ENCODE measurements at places on chromosomes 3 and 15.

- DNase-seq = no peak
These were observed 229.5 kb downstream of the CHL1 start for GRCh38 chr3:426072-426471.

GRCh38 chr3:100069472-100069871 lies 44.8 kb downstream of the FILIP1L start:
- DNase-seq = no peak

GRCh38 chr3:535566-536416 lies 339.2 kb downstream of the CHL1 start:
- peak; percentile 18 for DNase-seq

- peak; percentile 24 for DNase-seq
These were observed 170.4 kb downstream of the FHIT start for GRCh38 chr3:61080737-61081445.

- DNase-seq = no peak
These were observed 52.5 kb upstream of the ATP2B2 start for GRCh38 chr3:10557781-10558373.

- no peak for DNase-seq
These were observed 7.3 kb upstream of the RTP3 start for GRCh38 chr3:46490338-46491084.

DNA sequence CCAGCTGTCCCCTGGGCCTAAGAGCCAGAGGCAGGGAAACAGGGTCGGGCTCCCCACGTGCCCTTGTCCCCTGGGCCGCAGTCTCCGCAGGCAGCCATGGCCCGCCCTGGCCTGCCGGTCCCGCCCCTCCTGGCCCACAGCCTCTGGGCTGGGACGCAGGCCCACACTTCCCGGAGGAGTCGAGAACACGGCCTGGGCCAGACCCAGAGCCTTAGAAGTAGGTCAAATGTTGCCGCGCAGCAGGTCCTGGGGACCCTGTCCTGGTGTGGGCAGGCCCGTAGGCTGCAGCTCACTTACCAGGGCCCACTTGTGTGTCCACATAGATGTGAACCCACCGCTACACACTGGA lies 4.3 kb upstream of the MYL3 start:
- DNase-seq = no peak

DNA sequence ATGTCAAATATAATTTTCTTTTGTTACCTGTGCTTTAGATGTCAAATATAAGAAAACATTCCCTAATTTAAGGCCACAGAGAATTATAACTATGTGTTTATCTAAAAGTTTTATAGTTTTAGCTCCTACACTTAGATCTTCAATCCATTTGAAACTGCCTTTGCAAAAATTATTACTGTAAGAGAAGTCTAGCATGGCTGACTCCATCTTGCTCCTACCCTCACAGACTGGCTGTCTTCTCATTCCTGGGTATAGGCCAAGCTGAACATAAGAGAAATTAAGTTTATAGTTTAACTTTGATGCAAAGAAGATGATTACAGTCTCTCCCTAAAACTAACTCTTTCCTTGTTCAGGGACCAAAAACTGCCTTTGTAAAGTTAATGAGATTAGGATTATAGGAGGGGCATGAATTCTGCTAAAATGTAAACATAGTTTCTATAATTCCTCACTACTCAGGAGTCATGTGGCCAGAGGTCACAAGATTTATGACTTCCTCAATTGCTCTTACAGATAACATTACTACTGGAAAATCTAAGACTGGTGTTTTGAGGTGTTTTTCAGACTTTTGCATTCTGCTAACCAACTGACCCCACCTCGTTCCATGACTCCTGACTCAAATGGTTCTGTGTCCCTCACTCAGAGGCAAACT lies 184.0 kb downstream of the BCHE start:
- DNase-seq = no peak

DNA sequence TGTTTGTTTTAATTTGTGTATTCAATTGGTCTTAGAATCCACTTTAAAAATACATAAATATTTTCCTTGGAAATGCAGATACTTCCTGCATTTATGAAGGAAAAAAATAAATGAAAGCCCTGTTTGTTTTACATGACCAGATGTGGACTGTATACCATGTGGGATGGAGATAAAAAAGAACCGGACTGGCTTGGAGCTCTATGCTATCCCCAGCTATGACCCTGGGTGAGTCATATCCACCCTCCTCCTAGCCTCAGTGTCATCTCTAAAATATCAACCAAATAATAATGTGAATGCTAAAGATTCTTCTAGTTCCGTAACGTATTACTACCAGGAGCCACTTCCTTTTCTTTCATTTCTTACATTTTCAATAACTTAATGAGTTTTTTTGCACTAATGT lies 44.5 kb upstream of the PDZRN3 start:
- no peak for DNase-seq

- no peak for DNase-seq
These were observed 1.4 kb downstream of the PSMD6 start for GRCh38 chr3:64021922-64022321.

- DNase-seq = peak; percentile 65
These were observed 124.8 kb downstream of the SV2B start for GRCh38 chr15:91224755-91225380.

DNA sequence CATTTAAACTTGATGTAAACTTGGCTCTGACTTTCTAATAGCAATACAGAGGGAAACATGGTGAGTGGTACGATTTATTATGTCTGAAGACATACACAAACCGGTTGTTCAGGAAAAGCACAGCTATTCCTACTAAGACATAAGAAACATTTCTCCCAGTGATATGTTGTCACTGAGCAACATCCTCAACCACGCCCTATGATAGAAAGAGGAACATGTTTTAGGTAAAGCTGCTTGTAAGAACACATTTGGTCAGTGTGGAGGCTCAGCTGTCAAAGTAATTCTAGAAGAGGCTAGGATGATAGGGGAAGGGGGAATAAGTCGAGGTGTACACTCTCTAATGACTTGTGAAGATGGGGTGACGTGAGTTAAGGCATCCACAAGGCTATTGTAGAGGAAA lies 42.7 kb upstream of the B3GNT5 start:
- no peak for DNase-seq

GRCh38 chr3:150345021-150345538 lies 63.0 kb upstream of the TSC22D2 start:
- DNase-seq = no peak

- DNase-seq = no peak
These were observed 523.6 kb upstream of the MCTP2 start for GRCh38 chr15:93707751-93708150.

DNA sequence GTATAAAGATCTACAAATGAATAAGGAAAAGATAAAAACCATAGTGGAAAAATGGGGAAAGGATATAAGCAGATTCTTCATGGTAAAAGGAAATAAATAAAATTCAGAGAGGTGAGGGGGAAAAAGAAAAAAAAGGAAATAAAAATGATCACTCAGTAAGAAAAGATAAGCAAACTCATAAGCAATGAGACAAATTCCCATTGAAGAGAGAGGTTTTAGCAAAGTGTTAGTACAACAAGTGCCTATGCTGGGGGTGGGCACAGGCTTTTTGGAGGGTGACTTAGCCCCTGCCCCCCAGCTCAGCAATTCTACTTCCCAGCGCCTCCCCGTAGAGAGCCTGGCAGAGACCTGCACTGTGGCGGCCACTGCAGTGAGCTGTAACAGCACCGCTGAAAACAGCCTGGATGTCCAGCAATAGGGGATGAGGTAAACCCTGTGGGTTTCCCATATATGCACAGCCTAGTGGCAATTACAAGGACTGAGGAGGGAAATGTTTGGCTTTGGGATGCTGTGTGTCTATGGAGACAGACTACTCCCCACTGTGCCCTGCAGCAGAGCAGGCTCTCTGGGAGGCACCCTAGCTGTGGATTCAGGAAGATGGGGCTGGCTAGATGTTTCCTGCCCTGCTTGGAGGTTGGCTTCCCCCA lies 23.7 kb upstream of the SFMBT1 start:
- DNase-seq = peak; percentile 39

- DNase-seq = no peak
These were observed 69.9 kb downstream of the FILIP1L start for GRCh38 chr3:100044369-100044768.

All from H7 (cell line).